ENCODE measurements at places on chromosomes 7 and 10.

DNA sequence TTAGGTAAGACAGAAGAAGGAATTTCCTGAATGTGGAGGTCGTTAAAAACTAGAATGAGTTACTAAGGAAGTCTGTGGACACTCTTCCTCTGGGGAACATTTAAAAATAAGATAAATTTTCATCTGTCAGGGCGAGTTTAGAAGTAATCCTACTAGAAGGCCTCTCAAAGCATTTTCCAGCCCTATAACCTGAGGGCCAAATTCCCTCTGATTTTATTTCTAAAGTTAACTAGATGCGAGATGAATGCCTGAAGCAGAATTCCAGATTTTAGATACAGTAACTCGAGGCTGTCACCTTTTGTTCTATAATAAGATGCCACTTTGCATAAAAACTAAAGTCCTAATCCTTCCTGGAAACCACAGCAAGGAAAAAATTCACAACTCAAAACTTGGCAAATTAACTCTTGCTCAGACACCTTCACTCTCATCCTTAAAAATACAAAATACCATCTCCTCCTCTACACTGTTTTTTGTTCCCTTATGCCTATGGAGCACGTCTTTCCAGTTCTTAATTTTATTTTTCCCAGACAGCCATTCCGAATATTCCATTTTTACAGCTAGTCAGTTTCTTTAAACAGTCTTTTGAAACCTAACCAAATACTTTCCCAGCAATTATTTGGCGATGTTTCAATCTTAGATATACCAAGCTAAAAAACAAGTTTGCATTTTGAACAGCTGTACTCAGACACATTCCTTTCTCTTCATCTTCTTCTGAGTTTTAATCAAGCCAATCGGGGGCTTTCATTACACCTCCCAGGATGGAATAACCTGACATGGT, 420.7 kb upstream of the NFE2L3 start:
- no peak for DNase-seq

GRCh38 chr7:133529861-133530260, 277.0 kb downstream of the EXOC4 start:
- DNase-seq, result no peak

GRCh38 chr10:72173619-72174296, 42.1 kb upstream of the ANAPC16 start:
- DNase-seq, result no peak

DNA sequence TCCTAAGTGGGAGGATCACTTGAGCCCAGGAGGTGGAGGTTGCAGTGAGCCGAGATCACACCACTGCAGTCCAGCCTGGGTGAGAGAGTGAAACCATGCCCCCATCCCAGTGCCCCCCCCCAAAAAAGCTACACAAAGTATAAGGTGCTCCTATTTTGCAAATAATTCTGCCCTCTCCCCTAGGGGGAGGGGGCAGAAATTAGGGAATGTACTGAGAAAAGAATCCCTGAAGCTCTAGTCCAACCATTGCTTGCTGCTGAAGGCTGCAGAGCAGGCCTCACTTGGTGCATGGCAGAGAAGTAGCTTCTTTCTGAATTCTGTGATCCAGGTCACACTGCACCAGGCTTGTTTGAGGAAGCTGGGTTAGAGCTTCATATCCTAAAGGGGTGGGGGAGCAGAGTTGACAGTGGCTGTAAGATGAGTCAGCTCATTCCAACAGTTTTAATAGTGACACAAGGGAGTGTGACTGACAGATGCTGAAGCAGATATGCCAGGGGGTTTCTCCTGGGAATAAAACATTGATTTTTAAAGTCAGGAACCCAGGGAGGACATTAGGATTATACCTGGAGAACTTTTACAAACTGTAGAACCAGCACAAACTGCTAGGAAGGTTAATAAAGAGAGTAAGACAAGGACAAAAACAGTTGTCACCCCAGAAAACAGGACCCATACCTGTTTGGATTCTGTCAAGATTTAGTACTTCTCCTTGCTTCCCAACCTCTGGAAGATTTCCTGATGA, 32.8 kb upstream of the STRIP2 start:
- no peak for DNase-seq

- DNase-seq, result no peak
Observed at GRCh38 chr10:124449170-124450011, 444 bp downstream of the NKX1-2 start.

DNA sequence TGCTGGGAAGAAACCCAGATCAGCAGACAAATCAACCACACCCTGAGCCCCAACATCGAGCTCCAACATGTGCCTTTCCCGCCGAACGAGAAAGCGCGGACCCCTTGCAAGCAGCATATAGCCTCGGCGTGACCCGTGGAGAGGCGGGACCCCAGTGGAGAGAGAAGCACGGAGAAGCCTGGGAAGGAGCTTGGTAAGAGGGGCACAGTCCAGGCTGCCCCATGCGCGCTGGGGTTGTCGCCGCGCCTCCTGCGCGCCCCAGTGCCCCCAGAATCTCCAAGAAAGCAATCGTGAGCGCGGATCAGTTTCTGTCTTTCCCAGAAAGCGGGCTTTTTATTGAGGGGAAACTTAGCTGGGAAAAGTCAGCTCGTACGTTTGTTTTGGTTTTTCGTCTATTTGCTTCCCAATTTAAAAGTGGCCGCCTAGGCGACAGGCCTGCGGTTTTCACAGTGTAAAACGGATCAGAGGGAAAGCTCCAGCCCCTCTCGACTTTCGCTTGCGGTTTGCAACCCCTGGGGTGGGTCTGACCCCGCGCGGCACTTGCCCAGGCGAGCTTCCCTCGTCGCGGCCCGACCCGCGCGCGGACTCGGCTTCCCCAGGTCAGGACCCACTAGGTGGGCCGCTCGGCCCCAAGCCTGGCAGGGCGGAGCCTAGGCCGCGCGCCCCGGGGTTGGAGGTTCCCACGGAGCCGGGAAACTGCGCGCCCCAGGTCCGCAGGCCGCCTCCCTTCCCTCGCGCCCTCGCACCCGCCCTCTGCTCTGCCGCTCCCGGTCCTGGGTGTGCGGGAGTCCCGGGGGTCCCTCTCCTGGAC, 31.1 kb downstream of the SKIDA1 start:
- DNase-seq, result no peak

- DNase-seq, result no peak
Observed at GRCh38 chr10:103716206-103717160, 138.9 kb downstream of the SH3PXD2A start.

DNA sequence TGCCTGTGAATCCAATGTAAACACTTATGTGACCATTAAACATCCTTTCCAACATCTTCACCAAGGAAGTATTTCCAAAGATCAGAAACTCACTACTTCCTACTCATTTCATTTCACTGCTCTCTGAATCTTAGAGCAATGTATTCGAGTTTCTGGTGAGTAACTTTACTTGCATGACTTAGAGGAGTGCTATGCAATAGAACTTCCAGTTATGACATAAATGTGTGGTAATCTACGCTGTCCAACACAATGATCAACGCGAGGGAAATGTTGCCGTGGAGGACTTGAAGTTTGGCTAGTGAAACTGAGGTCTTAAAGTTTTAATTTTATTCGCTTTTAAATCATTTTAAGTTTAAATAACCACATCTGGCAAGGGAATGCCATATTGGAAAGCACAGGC, 1326.3 kb downstream of the XPNPEP1 start:
- DNase-seq, result no peak

GRCh38 chr7:132614428-132615318, 38.4 kb upstream of the PLXNA4 start:
- no peak for DNase-seq
